ENCODE measurements at places on chromosomes 1 and 21.
A peak's percentile ranks its signal among the peaks of the same experiment; 100 is the strongest.

- DNase-seq = peak; percentile 18
These were observed 14.5 kb downstream of the NT5C1A start for GRCh38 chr1:39657402-39657801.

- DNase-seq = no peak
These were observed 118.1 kb downstream of the PGBD5 start for GRCh38 chr1:230308039-230308438.

DNA sequence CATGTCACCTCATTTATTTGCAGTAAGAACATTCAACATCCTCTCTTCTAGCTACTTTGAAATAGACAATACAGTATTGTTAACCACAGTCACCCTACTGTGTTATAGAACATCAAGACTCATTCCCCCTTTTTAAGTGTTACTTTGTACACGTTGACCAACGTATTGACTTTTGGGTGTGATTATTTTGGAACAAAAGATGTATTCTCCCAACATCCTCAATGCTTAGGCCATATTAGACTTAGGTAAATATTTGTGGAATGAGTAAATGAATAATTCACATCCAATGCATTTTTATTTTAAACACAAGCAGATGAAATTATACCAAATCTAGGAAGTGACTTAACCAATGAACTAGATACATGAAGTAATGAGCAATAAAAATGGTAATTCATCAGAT lies 296.6 kb downstream of the CHRM3 start:
- DNase-seq = no peak

- no peak for DNase-seq
These were observed 117.2 kb upstream of the JUN start for GRCh38 chr1:58901008-58901407.

DNA sequence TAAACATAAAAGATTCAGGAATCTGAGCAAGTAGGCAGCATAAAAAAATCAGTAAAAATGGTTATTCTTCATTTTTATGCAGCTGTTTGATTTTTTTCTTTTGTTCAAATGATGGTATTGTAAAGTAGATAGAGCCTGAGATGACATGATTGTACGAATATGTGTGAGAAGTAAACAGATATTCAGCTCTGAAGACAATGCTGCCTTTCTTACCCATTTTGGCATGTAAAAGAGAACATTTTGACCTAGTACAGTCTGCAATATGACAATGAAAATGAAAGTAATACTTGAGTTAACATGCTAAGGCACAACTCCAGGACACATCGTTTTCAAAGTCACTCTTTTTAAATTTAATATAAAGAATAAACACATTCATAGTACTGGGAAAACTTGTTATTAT lies 95.7 kb upstream of the NCAM2 start:
- DNase-seq = no peak

- DNase-seq = no peak
These were observed 62.6 kb downstream of the CD46 start for GRCh38 chr1:207814469-207814868.

DNA sequence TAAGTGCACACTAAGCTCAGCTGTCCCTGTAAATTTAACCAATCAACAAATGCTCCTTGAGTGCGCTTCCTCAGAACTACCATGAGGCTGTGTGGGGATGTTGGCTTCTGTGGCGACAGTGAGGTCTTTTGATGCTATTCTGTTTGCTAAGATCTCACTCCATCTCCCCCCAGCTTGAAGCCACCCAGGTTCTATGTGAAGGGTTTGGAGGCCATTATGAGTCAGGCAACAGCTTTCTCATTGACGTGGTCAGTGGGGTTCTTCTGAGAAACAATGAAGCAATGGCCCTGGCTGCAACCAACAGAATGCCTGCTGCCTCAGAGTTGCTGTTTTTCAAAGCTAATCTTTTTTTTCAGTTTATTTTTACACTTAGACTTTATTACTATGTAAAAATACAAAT lies 205.5 kb downstream of the PTBP2 start:
- DNase-seq = no peak

DNA sequence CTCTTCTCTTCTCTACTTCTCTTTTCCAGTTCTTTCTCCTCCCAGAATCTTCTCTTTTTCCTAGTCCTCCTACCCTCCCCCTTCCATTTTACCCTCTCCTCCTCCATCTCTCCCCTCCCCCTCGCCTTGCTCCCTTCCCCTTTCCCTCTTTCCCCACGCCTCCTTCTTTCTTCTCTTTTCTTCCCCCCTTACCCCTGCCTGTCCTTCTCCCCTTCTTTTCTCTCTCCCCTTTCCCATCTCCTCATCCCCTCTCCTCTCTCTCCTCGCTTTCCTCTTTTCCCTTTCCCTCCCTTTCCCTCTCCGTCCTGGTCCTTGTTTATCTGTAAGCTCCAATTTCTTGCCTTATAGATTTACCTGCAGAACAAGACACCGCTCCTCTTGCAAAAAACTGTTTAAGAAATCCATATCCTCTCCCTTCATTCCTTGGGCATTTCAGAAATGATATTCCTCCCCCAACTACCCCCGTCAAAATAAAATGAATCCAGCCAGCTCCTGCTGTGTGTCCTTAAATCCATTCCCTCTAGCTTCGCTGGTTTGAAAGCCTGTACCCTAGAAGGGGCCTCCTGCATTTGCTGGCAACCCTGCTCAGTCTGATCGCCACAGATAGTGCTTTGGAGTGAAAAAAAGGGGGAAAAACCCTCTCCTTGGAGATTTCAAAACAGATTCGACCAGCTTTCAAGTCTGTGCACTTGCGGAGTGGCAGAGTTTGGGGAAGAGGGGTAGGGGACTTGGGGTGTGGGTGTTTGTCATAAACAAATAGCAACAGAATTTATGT lies 89.4 kb downstream of the PAPPA2 start:
- no peak for DNase-seq

DNA sequence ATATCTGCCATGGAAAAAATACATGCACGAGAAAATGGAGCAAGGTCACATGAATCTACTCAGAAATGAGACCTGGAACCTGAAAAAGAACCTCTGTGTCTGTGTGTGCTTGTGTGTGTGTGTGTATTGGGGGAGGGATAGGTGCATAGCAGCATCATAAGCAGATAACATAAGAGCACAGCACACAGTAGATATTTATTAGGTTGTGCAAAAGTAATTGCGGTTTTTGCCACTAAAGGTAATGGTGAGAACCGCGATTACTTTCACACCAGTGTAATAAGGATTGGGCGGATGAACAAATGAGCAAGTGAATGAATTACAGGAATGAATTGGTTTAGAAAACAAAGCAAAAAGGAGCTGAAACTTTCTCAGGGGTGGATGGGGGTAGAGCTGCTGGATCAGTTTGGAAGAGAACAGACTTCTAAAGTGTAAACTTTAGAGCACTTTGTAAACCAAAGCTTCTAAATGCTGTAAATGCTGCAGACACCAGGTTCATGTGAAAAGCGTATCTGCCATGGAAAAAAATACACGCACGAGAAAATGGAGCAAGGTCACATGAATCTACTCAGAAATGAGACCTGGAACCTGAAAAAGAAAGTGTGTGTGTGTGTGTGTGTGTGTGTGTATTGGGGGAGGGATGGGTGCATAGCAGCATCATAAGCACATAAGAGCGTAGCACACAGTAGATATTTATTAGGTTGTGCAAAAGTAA lies 156.9 kb downstream of the TOMM20 start:
- no peak for DNase-seq

DNA sequence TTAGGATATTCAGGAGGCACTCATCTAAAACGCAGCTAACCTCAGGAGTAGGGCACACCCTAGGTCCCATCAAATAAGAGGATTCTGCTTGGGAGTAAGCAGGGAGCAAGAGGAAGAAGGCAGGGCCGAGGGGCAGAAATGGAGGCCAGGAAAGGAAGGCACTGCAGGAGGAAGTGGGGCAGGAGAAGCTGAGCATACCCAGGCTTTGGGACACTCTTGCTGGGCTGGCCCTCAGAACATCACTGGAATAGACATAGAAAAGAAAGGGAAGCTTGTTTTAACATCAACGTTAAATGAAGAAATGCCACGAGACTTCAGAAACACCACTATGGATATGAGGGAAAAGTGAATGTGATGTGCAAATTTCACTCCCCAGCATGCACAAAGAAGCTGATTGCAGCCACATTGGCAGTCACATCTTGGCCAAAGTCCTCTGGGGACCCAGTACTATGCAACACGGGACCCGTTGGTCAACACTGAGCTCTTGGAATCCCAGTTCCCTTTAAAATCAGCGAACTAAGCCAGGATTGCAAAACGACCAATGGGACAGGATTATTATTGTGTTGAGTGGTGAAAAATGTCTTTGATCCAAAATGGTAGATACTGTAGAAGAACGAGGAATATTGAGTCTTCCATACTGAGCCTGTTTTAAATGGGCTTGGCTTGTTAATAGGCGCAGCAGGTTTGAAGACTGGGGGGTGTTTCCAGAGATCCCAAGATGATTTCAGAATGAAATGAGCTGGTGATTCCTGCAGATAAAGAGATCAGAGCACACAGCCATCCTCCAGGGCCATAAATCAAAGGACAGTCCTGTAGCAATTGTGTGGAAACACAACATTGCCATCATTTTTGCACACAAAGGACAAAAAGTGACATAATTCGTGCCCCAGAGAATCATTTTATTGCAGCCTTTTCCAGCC lies 152.4 kb downstream of the TOMM20 start:
- no peak for DNase-seq

DNA sequence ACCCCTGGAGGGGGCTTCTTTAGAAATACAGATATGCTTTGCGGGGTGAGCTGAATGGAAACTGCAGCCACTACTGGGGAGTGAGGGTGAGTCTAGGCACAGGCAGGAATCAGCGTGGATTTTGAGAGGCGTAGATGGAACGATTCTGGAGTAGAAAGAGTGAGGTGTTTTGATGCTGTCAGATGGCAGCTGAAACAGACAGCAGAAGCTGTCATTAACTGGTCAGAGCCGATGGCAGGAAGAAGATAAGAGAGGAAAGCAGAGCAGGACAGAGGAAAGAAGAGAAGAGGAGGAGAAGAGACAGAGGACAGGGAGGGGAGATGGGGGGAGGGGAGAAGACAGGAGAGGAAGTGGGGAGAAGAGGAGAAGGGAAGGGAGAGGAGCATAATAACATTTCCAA lies 138.5 kb downstream of the LRIG2 start:
- no peak for DNase-seq

- no peak for DNase-seq
These were observed 60.7 kb downstream of the CDC14A start for GRCh38 chr1:100413035-100413434.

- DNase-seq = no peak
These were observed 246.7 kb downstream of the MRPL39 start for GRCh38 chr21:25360593-25360992.

DNA sequence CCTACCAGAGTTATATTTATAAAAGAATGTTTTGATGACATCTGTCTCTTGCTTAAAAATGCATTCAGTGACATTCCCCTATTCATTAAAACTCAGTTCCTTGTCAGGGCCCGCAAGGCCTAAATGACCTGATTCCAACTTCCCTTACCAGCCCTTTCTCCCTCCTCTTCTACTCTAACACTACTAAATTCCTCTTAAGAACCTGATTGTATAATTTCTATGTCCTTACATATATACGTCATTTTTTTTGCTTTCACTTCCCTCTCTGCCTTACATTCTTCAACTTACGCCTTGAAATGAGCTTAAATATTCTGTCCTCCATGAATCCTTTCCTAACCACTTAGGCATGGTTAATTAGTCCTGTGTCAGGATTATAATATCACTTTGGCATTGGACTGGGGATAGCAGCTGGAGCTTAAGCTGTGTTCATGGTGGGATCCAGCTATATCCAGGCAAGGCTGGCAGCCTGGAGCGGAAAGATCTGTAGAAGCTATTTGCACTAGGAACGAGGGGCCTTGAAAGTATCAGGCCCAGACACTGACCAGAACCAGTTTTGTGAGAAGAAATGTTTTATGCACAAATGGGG lies 360.2 kb upstream of the PTBP2 start:
- DNase-seq = no peak

DNA sequence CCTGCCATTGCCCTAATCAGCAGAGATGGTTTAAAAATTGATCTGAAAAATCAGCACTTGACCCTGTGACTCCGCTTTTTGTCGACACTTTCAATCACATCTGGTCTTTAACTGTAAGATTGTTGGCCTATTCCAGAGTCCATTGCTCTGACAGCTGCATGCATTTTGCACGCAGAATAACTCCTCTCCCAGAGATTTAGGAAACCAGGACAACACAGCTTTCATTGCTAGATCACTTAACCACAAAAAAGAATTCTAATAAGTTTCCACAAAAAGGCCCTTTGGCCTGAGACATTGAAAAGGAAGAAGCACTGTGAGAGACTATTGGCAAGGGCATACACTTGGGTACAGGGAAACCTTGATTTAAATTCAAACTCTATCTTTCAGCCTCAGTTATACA lies 373.1 kb downstream of the TGFB2 start:
- DNase-seq = no peak

DNA sequence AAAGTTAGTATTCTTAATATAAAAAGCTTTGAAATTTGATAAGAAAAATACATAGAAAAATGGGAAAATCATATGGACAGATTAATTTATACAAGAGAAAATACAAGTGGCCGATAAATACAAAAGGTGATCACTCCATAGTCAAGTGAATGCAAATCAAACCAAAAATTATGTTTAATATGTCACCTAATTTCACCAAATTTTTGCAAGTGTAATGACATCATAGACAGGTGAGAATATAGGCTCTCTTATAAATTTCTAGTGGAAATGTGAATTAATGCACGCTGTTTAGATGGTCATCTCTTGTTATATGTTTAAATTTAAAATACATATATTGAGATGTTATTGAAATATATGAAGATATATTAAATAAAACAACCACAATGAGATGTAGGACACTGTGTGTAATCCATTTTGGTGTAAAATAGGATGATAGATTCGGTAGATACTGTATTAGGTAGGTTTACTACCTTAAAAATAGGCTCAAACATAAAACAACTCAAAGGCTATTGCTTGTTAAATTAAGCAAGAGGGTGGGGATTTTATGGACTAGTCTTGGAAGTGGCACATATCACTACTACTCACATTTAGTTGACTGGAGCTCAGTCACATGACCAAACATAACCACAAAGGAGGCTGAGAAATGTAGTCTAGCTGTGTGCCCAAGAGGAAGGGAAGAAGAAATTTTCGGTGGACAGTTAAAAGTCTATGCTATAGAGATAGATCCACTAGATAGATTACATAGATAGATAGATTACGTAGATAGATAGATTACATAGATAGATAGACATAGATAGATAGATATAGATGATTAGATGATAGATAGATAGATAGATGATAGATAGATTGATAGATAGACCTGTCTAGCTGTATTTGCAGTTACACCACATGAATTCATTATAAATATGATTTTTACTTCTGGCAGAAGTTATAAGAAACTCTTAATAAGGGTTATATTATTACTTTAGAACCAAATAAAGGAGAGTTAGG lies 9.2 kb downstream of the INSL5 start:
- no peak for DNase-seq

DNA sequence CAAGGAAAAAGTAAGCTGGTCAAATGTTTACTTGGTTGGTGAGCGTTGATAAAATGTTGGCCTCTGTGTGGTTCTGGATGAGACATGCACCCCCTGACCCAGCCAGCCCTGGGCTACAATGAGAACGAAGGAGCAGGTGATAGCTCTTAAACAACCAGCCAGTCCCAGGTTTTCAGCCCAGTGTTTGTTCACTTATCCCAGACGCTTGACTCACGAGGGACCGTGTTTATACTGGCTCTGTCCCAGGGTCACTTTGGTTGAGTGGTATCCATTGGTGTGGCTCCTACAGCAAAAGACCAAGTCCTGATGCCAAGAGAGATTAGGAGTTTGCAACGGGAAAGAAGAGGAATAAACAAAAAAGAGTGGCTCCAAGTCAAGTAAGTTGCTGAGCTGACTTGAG lies 86.9 kb downstream of the KCNJ15 start:
- DNase-seq = no peak

GRCh38 chr1:15350551-15351200 lies 59.0 kb upstream of the EFHD2 start:
- no peak for DNase-seq
